ENCODE measurements at places on chromosomes 7 and 10.

- DNase-seq = peak; percentile 63
Observed at GRCh38 chr10:17006631-17007417, 122.8 kb downstream of the CUBN start.

DNA sequence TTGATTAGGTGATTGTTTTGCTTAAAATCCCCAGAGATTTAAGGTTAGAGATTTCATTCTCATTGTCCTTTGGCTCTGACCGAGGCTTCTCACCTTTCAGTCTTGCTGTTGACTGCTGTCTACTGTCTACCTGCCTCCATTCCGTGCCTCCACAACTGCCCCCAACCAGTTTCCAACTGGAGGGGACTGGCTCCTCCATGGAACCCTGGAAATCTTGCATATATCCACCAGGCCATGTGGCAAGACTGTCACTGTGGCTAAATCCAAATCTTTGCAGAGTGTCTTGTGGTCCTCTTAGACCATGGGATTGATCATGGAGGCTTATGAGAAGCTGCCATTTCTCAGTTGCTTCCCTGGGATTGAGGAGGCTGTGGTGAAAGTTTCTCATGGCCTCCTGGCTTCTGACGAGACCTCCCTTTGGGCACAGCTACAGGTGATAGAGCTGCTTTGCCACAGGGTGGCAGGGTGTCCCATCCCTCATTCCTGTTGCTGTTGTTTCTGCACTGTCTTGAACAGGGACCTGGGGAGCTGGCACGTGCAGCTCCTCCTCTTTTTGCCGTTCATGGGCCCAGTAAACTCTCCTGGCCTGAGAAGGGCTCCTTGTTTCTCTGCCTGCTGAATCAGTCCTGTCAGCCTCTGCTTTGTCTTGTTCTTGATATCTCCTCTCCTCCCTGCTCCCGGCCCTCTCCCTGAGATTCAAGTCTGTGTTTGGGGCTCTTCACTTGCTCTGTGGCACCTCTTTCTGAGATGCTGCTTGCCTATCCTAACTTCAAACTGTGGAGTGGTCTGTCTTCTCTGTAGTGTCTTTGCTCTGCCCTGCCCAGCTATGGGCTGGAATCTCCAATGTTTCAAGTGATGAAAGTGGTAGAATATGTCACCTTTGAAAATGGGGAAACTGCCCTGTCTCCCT, 63.6 kb upstream of the IGFBP3 start:
- DNase-seq = peak; percentile 19

DNA sequence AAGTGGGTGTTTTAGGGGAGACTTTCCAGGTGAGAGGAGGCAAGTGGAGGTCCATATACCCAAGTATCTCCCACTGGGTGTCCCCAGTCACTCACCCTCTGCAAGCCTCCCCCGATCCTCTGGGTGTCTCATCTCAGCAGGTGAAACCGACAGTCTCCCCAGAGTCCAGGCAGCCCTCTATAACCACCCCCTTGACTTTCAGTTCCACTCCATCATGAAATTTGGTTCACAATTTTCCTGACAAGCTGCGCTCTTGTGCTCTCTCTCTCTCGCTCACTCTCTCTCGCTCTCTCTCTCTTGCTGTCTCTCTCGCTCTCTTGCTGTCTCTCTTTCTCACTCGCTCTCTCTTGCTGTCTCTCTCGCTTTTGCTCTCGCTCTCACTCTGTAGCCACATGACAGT, 8.1 kb upstream of the RABGEF1 start:
- no peak for DNase-seq

DNA sequence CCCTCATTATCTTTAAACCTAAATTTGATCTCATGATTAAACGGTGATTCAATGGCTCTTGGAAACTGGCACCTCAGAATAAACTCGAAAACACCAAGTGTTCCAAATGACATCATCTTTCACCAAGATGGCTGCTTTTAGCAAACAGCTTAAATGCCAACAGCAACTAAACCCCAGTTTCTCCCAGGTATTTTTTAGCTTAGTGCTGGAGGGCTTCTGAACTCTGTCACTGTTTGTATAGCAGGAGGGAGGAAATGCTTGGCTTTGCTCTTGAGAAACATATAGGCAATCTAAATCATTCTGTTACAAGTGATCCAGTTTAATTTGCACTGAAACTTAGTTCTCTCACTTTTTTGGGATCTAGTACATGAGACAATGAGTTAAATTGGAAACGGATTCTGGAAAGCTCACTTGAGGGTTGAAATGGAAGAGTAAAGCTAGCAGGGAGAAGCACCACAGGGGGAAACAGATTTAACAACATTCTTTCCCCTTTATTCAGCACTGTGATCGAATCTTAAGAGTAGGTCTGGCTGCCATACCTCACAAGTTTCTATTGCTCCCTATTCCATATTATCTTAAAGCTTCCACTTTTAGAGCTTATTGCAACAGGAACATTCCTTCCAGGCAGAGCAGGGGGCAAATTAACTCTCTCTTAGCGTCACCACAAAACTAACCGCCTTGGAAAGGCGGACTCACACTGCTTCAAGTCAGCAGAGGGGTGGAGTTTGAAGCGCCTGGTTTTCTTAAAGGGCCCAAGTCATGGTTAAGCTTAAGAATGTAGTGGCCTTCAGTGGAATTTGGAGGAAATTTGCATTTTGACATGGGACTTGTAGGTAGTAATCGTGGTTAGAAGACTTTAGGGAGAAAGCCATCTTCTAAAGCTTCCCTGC, 1.8 kb upstream of the CCDC6 start:
- peak; percentile 81 for DNase-seq

DNA sequence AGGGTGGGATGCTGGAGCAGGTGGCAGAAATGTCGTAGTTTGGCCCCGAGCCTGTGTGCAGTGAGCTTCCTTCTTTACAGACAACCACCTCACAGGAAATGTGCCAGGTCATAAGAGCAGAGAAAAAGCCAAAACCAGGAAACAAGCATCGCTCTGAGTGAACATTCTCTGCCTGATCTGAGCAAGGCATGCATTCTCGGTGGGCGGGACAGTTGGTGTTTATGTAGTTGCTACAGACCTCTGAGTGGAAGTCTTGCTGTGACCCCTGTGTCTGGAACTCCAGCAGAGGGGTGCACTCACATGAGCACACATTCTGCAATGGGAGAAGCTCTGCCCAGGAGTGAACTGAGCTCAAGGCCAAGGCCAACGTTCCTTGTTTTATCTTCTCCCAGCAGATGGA, 230.1 kb downstream of the TCERG1L start:
- no peak for DNase-seq

DNA sequence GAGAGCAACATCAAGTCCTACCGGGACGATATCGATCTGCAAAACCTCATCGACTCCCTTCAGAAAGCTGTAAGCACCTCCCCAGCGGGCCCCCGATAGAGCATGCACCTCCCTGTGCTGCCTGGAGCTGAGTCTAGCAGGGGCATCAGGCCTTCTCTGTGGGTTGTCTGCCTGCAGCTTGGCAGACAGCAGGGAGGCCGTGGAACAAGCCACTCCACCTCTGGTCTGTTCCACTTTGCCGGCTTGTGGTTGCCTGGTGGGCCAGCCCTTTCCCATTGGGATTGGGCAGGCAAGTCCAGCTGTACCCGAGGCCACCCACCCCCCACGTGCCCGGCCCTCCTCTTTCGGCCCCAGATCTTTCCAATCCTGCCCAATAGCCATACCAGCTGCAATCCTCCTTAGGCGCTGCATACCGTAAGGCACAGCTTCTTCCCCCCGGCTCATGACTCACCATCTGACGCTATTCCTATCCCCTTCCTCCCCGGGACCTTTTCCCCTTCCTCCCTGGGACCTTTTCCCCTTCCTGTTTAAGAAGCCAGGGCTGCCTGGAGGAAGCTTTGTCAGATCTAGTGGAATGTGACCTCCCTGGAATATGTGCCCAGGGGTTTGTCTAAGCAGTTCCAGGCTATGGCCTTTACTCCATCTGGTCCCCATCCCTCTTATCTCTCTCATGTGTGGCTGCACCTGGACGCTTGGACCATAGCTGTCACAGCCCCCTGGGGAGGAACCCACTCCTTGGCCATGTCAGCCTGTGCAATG, 28.1 kb upstream of the SH2D4B start:
- no peak for DNase-seq

DNA sequence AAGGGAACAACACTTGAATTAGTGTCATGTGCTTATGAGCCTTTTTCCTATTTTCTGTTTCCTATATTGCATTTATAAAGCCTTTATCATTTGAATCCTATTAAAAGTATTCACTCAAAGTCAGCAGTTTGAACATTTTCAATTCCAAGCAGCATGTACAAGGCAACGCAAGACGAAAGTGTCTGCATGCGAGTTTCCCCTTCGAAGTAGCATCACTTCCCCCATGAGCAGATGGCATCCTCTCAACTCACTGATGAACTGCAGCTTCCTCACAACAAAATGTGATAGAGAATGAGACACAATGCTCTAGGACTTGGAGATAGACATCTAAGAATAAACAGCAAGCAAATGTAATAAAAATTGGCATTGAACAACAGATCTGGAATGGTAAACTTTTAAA, 270.7 kb downstream of the PRPF18 start:
- DNase-seq = no peak

DNA sequence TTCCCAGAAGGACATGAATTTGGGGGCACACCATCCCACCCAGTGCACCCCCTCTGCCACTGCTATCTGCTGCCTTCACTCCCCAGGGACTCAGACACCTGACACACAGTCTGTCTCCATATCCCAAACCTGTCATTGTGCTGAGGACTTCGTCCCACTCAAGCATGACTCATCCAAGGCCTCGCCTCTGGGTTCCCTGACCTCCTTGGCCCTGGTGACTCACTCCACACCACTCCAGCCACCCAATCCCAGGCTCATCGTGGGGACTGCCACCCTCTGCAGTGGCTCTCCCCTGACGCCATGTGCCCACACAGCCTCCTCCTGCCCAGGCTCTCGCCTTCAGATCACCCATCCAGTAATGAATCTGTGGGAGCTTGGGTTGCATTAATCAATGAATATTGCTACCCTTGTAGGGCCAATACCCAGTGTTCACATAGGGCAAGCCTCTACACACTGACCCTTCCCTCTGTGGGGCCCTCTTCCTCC, 6.6 kb upstream of the INSIG1 start:
- no peak for DNase-seq

- DNase-seq = no peak
Observed at GRCh38 chr7:36165059-36165458, 12.0 kb downstream of the EEPD1 start.

DNA sequence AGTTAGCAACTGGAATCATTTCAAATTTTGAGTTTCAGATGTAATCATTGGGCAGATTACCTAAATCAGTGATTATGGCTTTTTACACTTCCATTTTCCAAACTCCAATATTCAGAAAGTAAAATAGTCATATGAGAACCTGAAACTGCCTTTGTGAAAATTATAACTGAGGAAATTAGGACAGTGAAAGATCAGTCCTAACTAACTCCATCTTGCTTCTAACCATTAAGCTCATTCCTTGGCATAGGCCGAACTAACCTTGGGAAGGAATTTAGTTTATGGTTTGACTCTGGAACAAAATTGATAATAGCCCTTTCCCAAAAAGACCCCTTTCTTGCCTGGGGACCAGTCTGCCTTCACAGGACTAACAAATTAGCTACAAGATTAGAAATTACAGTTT, 2.2 kb downstream of the CRPPA start:
- no peak for DNase-seq

DNA sequence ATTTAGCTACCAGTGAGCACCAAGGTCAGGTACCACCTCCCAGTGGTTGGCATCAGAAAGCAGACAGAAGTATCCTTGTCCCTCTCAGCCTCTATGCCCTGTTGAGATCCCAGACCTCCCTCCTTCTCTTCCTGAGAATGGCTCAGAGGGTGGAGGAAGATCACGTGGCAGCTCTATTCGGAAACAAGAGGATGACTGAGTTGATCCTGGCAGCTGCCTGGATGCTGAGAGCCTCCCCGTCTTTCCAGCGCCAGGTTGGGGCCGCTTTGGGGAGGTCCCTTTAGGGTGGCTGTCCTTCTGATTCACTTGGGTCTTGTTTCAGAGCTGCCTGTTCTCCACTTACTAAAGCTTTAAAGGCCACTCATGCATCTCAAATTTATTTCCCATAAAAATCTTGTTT, 36.9 kb upstream of the NPFFR1 start:
- DNase-seq = no peak

DNA sequence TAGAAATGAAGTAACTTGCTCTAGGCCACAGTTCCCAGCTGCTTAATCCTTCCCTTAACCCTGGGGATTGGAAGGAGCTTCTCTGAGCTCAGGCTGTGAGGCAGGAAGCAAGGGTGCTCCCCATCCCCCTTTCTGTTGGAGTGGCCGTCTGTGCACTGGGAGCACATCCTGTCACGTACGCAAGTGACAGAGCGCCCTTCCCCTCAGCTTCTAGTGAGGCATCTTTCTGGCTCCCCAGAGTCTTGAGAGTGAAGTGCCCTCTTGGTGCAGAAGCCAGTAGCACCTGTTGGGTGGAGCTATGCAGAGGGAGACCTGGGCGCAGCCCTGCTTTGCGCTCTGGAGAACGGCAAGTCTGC, 47.8 kb downstream of the SHH start:
- DNase-seq = no peak

GRCh38 chr10:30637881-30638467, 8.4 kb upstream of the LYZL2 start:
- DNase-seq = no peak

GRCh38 chr10:114073395-114074186, 29.9 kb downstream of the ADRB1 start:
- no peak for DNase-seq

DNA sequence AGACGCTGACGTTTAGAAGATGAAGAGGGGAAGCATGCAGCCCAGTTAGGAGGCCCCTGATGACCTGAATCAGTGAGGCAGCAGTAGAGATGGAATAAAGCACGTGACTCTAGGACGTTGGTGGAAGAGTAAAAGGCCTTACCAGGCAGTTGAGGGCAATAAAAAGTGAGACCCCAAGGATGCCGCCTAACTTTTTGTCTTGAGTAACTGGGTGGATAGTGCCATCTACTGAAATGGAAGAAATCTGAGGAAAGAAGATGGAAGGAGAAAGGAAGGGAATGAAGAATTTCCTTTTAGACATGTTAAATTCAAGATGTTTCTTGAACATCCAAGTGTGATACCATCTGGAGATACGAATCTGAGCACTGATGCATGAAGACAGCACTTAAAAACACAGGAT, 220.0 kb upstream of the LRRN3 start:
- DNase-seq = no peak

DNA sequence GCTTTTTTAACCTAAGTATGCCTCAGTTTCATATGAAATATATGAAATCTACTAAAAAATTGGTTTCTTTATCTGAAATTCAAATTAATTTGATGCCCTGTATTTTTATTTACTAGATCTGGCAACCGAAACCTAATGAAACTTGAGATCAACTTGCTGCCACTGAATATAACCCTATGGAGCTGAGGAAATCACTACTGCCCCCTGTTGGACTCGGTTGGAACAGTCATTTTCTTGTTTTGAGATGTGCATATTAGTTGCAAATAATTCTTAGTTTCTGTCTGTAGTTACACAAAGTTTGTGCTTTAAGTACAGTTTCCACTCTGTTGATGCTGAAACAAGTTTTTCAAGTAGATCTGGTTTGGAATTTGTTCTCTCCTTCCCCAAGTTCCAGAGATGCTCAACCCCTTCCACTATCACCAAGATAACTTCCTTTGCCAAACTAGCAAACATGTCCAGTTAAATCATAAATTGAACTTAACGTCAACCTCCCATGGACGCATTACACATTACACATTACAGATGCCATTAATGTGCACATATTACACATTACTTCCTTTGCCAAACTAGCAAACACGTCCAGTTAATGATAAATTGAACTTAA, 22.2 kb upstream of the EXOC4 start:
- DNase-seq = peak; percentile 27
